ENCODE measurements at places on chromosomes 2 and 18.

DNA sequence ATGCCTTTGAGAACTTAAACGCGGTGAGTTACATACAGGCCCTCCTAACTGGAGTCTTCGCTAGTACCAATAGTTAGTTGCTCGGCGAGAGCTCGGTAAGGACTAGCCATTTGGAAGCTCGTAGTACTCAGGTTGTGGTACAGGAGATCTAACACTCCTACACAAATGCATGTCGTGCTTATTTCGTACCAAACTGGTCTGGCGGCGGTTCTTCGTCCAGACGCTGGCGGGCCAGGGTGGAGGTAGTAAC is 346 bp upstream of the VRK2 start:
- DNase-seq: no peak

DNA sequence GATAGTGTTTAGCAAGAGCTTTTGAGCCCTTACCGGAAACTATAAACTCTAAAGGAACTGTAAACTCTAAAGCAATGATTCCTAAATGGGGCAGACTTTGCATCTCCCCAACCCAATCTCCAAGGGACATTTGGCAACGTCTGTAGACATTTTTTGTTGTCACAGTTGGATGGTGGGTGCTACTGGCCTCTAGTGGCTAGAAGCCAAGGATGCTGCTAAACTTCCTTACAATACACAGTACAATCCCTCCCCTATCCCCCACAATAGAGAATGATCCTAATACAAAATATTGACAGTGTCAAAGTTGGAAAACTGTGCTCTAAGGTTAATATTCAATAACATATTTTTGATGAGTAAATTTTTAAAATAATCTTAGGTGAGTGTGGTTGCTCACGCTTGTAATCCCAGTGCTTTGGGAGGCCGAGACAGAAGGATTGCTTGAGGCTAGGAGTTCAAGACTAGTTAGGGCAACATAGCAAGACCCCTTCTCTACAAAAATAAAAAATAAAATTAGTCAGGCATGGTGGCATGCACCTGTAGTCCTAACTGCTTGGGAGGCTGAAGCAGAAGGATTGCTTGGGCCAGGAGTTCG is 66.7 kb downstream of the PTPN4 start:
- peak; percentile 45 for DNase-seq

GRCh38 chr2:188327518-188328213 is 36.0 kb downstream of the GULP1 start:
- no peak for DNase-seq

DNA sequence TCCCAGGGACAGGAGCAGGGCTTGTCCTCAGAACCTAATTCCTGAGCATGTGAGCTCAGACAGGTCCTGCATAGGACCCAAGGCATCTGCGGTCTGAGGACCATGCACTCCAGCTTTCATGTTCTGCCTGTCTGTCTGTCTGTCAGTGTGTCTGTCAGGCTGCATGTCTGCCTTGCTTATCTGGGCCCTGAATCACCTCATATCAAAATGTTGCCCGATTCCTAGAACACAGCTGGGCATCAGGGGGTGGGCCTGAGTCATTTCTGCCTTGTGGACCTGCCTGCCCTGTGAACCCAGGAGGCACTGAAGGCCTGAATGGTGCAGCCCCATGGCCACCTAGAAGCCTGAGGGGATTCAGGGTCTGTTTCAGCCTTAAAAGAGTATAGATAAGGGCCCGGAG is 22.1 kb downstream of the INHBB start:
- DNase-seq: no peak

DNA sequence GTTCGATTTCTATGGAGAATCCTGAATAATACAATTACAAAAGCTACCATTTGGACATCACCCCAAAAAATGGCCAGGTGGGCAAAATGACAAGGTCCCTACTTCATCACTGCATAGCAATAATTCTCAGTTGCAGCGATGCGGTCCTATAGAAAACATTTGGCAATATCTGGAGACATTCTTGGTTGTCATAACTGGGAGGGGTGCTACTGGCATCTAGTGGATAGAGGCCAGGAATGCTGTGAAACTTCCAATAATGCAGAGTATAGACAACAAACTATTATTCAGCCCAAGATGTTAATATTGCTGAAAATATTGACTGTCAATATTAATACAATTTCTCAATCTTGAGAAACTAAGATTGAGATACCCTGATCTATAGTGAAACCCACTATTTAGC is 637.8 kb upstream of the PKDCC start:
- DNase-seq: peak; percentile 6

GRCh38 chr2:7646661-7647060 is 729.4 kb downstream of the RNF144A start:
- DNase-seq: no peak

GRCh38 chr18:10135302-10135926 is 221.6 kb downstream of the VAPA start:
- no peak for DNase-seq

DNA sequence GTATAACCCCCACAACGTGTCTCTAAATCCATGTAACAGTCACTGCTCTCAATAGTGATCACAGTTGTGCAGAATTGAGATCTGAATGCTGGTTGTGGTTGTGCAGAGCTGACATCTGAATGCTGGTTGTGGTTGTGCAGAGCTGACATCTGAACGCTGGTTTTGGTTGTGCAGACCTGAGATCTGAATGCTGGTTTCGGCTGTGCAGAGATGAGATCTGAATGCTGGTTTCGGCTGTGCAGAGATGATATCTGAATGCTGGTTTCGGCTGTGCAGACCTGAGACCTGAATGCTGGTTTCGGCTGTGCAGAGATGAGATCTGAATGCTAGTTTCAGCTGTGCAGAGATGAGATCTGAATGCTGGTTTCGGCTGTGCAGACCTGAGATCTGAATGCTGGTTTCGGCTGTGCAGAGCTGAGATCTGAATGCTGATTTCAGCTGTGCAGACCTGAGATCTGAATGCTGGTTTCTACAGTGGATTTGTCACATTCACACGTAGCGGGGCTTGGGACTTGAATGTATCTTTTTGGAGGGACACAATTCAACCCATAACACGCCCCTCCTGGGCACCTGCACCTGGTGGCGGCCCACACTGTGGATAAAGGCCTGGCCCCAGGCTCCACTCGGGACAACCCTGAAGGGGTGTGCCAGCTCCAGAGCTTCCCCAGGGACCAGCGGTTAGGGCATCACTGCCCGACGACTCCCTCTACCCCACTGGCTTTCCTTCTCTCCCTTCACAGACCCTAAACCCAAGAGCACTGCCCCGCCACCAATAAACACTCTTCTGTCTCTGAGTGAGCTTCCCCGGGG is 51.1 kb upstream of the SLC66A3 start:
- DNase-seq: no peak

DNA sequence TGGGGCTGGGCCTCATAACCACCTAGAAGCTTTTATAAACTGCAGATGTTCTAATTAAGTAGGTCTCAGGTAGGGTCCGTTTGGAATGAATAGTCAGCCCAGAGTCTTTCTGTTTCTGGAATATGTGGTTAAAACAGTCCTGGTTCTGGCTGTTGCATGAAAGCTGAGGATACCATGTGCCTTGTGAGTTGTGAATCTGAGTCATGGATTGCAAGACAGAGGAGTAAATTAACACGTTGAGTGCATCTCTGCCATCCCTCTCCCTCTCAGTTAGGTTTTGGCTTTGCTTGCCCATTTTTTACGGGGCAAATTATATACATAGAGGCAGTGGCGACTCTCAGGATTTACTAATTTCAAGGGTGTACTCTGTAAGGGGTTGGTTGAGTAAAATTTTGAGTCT is 59.1 kb downstream of the NCK2 start:
- no peak for DNase-seq

GRCh38 chr2:155266109-155266508 is 567.6 kb downstream of the KCNJ3 start:
- no peak for DNase-seq

GRCh38 chr2:170610615-170611014 is 104.5 kb upstream of the SP5 start:
- no peak for DNase-seq

DNA sequence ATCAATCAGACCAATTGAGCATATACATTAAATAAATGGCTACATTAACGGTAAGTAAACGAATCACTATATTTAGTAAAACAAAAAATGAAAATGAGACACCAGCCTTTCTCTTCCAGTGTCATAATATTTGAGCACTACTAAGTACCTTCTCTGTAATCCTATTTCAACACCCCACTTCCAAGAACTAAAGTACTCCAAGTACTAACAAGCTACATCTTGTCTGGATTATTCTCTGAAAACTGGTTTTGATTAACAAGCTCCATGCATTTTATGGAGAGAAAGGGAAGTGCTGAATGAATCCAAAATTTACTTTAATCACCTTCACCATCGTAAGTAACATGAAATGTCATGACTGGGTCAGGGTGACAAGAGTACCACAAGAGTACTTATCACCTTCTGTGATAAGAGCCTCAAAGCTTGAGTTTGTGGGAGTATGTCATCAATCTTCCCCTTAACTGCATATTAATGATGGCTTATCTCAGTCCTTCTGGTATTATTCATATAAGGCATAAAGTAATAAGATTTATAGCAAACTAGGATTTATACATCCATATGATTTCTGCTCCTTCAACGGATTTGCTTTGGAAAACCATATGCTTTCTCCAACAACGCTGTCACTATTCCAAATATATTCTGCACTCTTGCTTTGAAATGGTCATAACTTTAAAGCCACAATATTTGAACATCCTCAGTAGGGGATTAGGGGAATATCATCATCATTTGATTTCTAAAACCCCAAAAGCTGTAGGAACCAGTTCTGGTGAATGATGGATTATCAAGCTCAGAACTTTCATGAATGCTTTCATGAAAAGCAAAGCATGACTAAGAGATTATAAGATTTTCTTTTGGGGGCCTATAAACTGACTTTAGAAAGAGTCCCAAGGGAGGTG is 127.0 kb downstream of the ANTXR1 start:
- no peak for DNase-seq

DNA sequence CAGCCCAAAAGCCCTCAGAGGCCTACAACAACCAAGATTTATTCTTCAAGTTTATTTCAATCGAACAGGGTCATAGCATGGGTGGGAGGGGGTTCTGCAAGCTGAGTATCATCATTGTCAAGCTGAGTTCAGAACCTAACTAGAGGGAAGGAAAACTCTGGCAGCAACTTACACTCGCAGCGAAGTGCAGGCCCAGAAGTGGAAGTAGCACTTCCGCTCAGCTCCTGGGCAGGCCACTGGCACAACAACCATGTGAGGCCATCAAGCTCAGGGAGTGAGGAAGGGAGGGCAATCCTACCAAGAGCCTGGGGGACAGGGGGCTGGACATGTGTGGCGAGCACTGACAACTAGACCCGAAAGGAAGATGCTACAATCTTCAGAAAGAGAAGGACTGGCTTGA is 4.8 kb downstream of the UXS1 start:
- DNase-seq: no peak

- no peak for DNase-seq
Measured at GRCh38 chr2:150154308-150154797, 333.1 kb downstream of the RND3 start.

- no peak for DNase-seq
Measured at GRCh38 chr2:105796791-105797190, 52.1 kb downstream of the NCK2 start.

DNA sequence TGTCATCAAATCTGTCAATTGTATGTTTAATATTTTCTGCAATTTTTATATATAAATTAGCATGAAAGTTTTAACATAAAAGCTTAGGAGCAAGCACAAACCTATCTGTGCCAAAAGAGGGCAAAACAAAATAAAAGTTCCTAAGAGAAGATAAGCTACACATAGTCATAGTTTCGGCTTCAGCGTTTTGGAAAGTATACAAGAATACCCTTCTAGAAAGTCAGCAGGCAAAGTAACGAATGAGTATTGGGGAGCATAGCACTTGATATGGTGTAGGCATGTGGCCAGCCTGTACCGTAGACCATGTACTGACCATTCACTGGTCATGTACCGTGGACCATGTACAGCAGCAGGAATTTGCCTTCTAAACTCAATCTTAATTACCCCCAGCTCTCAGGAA is 156.1 kb downstream of the TMEM247 start:
- no peak for DNase-seq

DNA sequence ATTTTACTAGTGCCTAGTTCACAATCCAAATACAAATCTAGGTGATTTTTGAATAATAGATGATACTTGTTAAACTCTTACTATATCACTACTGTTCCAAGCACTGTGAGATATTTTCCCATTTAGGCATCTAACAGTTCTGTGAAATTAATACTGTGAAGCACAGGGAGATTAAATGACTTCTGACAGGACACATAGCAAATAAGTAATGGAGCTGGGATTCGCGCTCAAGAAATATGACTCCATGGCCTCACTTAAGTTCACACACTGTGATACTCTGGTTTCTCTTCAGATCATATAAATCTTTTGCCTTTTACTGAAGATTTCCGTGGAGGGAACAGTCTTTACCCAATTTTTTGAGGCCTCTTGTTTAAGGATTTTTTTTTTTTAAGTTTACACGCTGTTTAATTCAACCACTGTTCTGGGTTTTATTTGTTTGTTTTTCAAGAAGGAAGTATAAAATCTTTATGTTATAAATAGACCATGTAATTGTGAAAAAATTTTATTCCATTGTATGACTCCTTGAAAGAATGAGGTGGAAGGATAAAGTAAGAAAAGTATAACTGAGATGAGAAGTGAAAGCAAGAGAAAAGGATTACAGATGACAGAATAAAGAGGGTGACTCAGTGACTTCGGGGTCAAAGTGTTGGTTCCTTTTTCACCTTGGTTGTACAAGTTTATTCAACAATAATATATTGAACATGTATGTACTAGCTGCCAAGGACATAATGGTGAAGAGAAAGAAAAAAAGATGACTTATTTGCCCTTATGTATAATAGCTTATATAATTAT is 30.2 kb downstream of the RBM45 start:
- DNase-seq: no peak

- DNase-seq: no peak
Measured at GRCh38 chr18:39421276-39421675, 1855.7 kb upstream of the CELF4 start.

DNA sequence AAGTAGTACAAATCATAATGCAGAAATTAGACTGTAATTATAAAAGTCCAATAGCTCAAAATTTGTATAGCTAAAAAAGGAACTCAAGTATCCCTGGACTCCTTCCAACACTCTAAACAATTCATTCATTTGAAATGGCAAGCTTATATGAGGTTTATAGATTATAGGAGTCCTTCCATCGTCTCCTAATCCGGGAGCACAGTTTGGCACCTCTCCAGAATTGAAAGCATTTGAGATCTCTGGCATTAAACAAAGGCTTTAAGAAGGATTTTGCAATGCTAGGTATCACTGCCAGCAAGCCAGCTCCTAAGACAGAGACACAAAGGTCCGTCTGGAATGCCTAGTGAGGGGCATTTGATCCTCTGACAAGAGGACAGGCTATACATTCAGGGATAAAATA is 90.9 kb downstream of the ACVR1 start:
- no peak for DNase-seq

- no peak for DNase-seq
Measured at GRCh38 chr18:35415511-35416073, 38.5 kb upstream of the ZNF396 start.

GRCh38 chr18:73983496-73983895 is 164.1 kb downstream of the FBXO15 start:
- no peak for DNase-seq
